Stimulated activated CD8-positive, alpha-beta memory T cell treated with anti-CD3 and anti-CD28 coated beads, Interleukin-4, amount 100 ng/mL, for 1 hour (primary cell): ENCODE measurements at places on chromosomes 2 and 18.

GRCh38 chr2:128196026-128196425 lies 105.0 kb downstream of the UGGT1 start:
- no peak for DNase-seq

- no peak for DNase-seq
These were observed 527.6 kb upstream of the ID2 start for GRCh38 chr2:8154270-8154669.

GRCh38 chr18:75818383-75818782 lies 390.9 kb upstream of the SMIM21 start:
- no peak for DNase-seq

GRCh38 chr2:60519231-60519863 lies 34.1 kb downstream of the BCL11A start:
- no peak for DNase-seq

DNA sequence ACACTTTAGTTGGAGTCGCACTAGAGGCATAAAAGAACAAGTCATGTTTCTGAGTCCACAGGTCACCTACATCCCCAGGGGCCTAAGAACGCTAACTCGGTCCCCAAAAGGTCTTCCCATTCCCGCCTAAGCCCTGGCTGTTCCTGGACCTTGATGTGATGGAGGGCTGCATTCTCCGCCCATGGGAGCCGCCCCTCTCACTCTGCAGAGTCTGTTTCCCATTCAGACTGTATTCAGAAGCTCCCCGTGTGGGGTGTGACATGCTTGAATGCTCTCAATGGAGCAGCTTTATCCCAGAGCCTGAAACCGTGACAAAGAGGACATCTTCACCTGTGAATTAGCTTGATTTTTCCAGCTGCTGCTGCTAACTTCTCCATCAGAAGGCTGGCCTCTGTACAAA lies 319.0 kb upstream of the KLHL29 start:
- DNase-seq, result no peak

DNA sequence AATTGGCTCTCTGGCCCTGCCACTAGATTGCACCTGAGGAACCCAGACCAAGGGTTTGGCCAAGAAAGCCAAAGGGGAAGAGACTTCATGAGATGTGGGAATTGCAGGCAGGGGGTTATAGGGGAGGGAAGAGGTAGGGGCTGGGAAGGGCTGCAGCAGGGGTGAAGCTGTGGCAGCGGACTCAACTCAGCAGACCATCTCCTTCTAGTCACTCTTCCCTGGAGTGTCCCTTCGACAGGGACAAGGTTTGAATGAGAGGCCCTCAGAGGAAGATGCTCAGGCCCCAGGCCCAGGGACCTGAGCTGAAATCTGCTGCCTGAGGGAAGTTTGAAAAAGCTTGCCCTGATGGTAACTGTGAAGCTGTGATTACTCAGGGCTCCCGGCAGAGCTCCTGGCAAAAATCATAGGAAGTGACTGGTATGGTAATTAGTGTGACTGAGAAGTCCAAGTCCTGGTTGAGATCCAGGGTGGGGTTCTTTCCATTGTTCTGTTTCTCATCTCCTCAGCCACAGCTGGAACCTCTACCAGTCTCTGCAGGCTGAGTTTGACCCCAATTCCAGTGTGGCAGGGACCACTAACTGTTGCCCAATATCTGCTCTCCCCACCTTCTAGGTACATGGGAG lies 300.9 kb downstream of the CYP26B1 start:
- DNase-seq, result no peak

GRCh38 chr2:167471734-167472133 lies 583.5 kb downstream of the XIRP2 start:
- no peak for DNase-seq

DNA sequence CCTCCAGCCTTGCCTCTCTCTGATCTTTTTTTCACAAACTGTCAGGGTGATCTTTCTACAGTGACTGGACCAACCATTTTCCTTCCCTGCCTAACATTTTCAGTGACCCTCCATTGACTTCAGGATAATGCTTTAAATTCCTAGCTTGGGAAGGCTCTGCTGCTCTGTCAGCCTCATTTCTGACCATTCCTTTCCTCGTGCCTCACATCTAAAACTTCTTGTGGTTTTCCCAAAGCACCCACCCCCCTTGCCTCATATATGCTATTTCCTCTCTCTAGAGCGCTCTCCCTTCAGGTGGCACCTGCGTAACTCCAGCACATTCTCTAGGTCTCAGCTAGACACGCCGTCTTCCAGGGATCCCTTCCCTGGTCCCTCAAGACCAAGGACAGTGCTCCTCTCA lies 37.2 kb downstream of the DRC1 start:
- DNase-seq, result no peak

DNA sequence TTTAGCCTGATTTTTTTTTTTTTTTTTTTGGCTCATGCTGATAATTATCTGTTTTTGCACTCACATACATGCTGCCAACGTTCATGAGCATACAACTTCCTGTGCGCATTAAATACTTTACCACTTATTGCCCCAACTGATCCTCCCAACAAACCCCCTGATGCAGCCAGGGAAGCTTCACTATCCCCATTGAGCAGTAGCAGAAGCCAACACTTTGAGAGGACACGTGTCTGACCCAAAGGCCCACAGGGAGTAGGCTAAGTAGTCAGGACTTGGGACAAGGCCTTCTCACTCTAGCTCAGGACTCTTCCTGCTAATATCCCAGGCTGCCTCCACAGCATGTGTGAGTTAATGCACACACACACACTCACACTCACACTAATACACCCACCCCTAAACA lies 36.2 kb upstream of the MAT2A start:
- no peak for DNase-seq

DNA sequence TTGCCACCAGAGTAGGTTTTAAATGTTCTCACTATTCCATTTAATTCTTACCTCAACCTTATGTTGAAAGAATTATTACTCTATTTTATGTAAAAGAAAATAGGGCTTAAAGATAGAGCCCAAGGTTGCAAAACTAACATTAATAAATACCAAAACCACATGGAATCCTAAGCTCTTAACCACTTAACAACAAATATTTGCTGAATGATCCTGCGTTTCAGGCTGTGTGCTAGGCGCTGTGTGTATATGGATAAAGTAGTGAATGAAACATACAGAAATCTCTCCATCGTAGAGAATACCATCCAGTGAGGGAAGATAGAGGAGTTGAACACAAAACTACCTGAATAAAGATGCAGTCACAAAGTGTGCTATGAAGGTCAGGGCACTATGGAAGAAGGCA lies 485.1 kb downstream of the THSD7B start:
- DNase-seq, result no peak

DNA sequence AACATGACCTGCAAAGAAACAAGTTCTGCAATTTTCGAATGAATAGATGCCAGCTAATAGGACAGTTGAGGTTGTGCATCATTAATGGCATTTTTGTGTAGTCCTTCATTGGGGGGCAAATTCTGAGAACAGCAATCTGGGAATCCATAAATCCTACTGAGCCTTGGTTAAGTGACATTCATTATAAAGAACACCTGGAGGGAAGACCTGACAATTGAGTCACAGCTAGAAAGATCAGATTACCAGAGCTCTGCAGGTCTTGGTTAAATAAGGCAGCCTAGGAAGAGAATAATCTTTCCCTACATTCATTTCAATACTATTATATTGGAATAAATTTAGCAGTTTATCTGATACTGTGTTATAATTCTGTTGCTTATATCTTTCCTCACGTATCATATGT lies 14.3 kb downstream of the KCNH7 start:
- DNase-seq, result no peak

DNA sequence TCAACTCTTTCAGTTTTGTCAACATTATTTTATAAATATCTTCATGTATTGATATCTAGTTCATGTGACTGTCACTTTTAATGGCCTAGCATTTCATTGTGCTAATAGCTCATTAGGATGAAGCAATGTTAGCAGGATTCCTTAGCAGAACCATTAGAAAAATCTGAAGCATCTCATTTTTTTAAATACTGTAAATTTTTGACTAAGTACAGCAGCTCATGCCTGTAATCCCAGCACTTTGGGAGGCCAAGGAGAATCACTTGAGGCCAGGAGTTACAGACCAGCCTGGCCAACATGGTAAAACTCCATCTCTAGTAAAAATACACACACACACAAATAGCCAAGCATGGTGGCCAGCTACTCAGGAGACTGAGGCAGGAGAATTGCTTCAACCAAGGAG lies 15.6 kb upstream of the ANTXR1 start:
- no peak for DNase-seq

GRCh38 chr2:124563426-124563825 lies 538.3 kb downstream of the CNTNAP5 start:
- no peak for DNase-seq

DNA sequence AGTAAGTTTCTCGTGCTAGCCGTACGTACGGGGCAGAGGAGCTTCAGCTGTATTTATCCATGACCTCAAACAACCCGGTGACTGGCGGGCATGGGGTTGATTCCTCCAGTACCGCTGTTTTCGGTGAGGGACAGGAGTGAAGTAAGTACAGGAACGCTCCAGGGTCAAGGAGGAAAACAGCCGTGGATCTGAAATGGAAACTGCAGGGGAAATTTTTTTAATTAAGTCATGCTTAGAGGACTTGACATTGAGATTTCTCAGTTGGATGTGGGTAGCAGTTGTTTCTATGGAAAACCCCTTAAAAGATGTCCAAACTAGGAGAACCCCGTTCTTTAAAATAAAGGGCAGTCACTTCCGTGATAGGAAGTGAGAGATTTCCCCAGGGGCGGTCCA lies 1.2 kb downstream of the RAB12 start:
- DNase-seq, result no peak

- no peak for DNase-seq
These were observed 119.3 kb upstream of the RBBP8 start for GRCh38 chr18:22813648-22814328.

DNA sequence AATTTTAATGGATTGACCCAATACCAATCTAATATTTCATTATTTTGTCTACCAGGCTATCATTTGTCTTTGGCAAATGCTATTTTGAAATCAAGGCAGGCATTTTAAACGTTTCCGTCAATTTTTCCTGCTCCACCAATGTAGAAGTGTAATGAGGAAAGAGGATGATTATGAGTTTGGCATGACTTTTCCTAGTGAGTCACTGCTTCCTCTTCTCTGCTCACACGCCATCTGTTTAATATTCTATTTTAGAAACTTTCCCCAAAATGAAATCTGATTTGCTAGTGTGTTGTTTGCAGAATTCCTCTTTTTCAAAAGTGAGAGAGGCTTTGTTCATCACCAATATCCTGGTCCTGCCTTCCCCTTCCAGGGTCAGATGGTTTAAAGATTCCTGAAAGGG lies 42.5 kb upstream of the PID1 start:
- DNase-seq, result no peak

- DNase-seq, result no peak
These were observed 224.2 kb upstream of the CXCR4 start for GRCh38 chr2:136342138-136342537.

DNA sequence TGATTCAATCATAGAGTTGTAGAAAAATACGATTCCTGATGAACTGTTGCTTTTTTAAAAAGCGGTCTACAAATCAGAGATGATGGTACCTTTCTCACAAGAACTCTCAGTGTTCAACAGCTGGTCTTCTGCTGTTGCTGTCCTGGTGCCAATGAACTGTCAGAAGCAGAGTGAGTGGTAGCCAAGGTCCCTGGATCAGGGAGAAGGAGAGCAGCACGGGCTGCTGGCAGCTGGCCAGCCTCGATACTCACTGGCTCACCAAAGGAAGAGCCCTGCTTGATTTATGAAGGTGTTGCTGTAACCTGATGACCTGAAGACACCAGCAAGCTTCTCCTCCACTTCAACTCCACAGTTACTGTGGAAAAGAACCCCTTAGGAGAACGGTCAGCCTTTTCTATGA lies 300.8 kb upstream of the SOX11 start:
- no peak for DNase-seq

GRCh38 chr2:52502476-52502860 lies 1265.1 kb upstream of the CHAC2 start:
- no peak for DNase-seq

- no peak for DNase-seq
These were observed at the start of gene CYP27C1 for GRCh38 chr2:127220102-127220767. CYP27C1 (minus strand) TSS chr2:127220299; CDS start chr2:127220270, 29 bp downstream.

DNA sequence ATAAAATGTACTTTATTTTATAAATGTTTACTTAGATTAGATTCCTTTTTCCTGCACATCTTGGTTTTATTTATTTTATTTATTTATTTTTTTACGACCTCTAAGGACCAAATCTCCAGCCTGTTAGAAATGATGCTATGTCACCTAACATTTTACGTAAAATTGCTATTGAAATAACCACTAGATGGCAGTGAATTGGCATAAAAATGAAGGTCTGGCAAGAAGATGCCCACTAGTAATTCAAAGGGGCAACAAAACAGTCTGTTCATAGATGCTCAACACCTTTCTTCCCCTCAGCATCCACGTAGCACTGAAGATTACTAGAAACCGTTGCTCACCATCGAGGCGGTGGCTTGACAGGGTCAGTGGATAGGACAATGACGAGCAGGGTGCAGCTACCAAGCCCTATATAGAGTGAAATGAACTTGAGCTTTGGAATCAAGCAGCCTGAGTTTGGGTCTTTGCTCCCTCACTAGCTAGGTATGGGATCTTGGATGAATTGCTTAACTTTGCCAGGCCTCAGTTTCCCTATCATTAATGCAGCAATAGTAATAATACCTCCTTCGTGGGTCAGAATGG lies 128.7 kb upstream of the L3MBTL4 start:
- DNase-seq, result no peak

GRCh38 chr2:175175320-175175719 lies 6.2 kb downstream of the ATP5MC3 start:
- no peak for DNase-seq

DNA sequence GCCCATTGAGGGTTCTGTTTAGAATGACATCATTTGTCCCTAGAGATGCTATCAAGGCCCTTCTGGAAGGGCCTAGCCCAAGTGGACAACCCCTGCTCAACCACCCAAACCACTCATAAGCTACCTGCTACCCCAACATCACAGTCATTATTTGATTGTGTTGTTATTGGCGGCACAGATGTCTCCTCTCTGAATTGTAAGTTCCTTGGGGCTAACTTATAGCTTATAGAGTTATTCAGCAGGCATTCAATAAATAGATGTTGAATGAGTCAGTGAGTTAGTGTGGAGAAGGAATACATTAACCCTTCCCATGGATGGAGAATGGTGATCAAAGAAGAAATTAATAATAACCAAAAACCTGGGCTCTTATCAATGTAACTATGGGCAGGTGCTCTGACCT lies 80.0 kb downstream of the ACAA2 start:
- DNase-seq, result no peak

DNA sequence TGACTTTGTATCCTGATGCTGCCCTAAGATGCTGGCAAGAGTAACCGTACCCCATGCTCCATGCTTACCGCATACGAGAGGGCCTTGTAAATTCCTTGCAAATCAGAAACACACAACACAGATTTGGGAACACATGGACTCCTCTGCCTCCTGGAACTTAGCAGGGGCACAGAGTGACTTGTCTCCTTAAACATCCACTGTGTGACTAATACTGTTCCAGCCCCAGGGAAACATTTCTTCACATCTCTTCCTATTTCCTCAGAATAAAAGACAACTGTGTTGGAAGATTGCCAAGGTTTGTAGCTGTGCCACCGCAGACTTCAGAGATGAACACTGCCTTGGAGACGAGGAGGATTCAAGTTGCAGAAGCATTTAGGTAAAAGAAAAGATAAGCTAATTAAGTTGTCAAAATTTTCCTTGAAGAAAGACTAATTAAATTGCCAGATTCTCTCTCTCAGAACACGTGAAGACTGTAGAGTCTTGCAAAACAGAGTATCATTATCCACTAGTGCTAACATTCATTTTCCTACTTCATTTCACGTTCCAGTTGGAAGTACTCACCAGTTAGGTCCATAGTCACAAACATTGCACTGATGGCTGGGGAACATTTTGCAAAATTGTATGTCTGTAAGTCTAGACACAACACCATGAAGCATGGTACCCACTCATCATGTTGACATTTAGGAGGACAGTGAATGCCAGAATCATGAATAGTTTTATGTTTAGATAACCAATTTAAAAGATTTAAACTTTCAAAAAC lies 188.8 kb downstream of the TSN start:
- no peak for DNase-seq

- no peak for DNase-seq
These were observed 9.2 kb upstream of the SP9 start for GRCh38 chr2:174325373-174326160.
